Ovary (tissue), 10 donors: ENCODE measurements at places on chromosomes 3 and 15. TPM values are rescaled to one million over a fixed set of nuclear protein-coding genes. Genes with fewer than 3 reads are reported as not detected.

GRCh38 chr3:159751752-159752151 lies 236.9 kb upstream of the IL12A start:
- H3K36me3 ChIP-seq, result no peaks in the 10 kb centered on the region
- no peaks in the 10 kb centered on the region for H3K27me3 ChIP-seq
- DNase-seq, result no peak
- H3K4me1 ChIP-seq, result no peaks in the 10 kb centered on the region

DNA sequence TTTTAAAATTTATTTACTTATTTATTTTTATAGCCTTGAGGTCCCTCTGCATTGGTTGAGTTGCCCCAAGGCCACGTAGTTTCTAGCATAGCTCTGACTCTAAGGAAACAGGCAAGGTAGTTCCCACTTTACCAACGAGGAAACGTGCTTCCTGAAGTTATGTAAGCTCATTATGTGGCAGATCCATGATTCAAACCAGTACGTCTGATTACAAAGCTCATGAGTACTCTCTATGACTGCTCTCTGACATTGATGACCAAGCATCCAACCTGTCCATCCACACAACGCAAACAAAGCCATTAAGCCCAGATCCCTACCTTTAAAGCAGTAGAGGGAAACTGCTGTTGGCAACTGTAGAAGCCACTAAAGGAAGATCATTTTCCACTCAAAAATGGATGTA lies 25.6 kb downstream of the WWTR1 start:
- H3K4me3 ChIP-seq, result no peak overlapping the region
- no peaks in the 10 kb centered on the region for H3K27me3 ChIP-seq
- H3K27ac ChIP-seq, result no peak overlapping the region
- peaks cover 39% of the 10 kb centered on the region for H3K4me1 ChIP-seq
- DNase-seq, result no peak

DNA sequence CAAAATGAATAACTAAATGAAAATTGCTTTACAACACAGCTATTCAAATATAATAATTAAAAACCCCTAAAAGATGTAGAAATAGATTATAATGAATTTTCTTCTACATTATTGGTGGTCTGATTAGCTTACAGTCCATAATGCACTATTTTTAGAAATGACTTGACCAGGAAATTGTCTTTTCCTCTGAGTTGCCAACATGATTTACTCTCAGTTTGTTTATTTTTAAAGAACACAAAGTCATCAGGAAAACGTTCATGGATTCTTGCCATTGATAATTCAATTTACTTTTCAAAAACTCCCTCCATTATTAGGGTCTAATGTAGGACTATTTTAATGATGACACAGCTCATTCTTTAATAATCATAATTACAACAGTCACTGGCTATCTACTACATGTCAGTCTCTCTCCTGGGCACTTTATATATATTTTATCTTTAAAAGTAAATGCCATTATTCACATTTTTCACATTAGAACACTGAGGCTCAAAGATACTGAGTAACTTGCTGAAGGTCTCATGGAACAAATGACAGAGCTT lies 1.1 kb downstream of the TM4SF18 start:
- H3K27ac ChIP-seq, result no peak overlapping the region
- H3K4me1 ChIP-seq, result peaks cover 6% of the 10 kb centered on the region
- no peaks in the 10 kb centered on the region for H3K36me3 ChIP-seq
- H3K27me3 ChIP-seq, result no peaks in the 10 kb centered on the region

CFAP92 gene
- total RNA-seq, result 1.1 TPM

DNA sequence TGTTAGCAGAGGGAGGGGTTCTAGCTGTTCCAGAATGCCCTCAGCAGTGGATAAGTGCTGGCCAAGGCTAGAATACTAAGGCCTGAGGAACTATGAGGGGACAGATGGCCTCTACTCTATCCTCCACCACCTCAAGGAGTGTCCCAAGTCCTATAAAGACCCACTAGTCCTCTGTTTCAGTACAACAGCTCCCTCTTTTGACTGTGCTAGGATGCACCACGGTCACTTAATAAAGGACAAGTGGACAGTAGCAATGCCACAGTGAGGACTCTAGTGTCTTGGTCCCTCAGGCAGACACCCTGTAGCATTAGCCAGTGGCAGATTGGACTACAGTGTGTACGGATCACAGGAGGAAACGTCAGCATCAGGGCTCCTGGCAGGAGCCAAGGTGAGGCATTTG lies 171.8 kb upstream of the PROK2 start:
- H3K4me1 ChIP-seq, result no peaks in the 10 kb centered on the region
- DNase-seq, result no peak
- no peak overlapping the region for H3K4me3 ChIP-seq
- no peaks in the 10 kb centered on the region for H3K36me3 ChIP-seq
- no peak overlapping the region for H3K27ac ChIP-seq

DNA sequence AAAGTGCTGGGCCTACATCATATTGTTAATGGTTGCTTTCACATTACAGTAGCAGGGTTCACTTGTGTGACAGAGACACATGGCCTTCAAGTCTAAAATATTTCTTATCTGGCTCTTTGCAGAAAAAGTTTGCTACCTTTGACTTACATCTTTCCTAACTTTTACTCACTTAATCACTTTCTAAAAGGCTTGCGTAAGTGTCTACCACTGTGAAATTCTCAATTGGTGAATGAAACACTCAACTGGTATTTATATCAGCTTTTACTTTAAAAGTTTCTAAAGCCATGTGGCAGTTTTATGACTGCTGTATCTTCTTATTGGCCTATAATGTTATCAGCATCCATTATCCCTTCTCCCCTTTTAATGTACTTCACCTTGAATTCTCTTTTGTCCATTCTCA lies 554.5 kb downstream of the ZIC1 start:
- no peaks in the 10 kb centered on the region for H3K36me3 ChIP-seq
- DNase-seq, result no peak
- no peak overlapping the region for H3K4me3 ChIP-seq
